ENCODE measurements at places on chromosomes 12 and 14.

- no peak for DNase-seq
Observed at GRCh38 chr14:22478670-22479069, 110.4 kb downstream of the DAD1 start.

GRCh38 chr12:75481774-75482173 is 1.2 kb downstream of the GLIPR1 start:
- DNase-seq: peak; percentile 33

DNA sequence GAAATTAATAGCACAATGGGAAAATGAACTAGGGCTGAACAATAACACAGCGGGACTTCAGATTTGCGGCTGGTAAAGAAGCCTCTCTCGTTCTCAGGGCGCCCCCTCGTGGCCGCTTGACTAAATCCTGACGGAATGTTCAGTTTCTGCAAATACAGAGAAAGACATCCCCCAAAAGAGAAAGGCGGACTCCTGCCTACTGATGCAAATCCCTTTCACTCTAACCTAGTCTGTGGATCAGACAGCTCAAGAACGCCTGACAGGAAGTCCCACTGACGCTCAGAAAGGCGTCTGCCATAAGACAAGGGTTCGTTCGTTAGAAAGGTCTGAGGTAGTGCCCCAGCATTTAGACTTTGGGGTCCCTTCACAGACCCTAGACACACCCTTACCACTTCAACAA is 2.5 kb downstream of the NUAK1 start:
- DNase-seq: peak; percentile 46

- DNase-seq: no peak
Observed at GRCh38 chr14:61531465-61532122, 163.7 kb upstream of the HIF1A start.

DNA sequence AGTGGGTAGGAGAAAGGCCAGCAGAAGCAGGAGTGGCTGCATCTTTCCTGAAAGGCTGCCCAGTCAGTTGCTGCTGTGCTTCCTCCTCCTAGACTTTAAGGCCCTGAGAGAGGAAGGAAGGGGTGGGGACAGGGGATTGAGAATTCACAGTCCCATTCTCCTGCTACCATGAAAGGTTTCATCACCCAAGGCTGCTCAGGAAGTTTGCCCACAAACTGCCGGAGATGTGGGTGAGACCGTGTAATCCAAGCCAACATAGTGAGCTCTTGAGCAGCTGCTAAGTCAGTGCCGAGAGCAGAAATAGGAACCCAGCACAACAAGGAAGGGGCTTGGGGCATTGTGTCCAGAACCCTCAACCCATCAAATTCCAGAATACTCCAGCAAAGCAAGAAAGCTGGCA is at the start of gene CTSG:
TSS of gene CTSG (minus strand) at position 69 of the 400 bp plus-strand sequence. CDS start at position 42, 27 bp downstream.
- DNase-seq: no peak

DNA sequence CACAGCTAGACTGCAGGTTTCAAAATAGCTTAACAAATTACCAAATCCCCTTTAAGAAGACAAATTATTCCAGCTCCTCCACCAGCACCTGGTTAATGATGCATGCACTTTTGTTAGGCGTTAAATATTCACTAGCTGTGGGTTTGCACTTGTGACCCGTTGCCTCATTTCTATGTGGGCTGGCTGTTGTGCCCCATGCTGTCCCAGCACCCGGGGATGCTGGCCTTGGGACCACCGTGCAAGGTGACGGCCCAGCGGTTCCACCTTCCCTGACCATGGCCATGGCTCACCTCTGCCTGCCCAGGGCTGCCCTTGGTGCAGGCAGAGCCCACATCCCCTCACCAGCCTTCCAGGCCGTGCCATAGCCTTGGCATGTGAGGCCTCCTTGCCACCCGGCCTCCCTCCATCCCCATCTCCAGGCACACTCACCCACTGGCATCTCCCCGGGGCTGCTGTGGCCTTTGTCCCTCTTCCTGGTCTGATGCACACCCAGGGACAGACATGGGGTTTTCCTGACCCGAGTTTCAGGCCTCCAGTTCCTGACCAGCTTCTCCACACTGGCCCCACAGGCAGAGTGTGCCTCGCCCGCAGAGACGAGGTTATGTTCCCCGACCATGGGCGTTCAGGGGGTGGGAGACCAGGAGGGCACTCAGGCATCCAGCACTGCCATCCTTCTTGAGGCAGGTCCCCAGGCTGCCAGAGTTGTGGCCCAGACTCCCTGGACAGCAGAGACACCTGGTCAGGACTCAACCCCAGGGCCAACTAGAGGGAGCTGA is 20.3 kb upstream of the C14orf180 start:
- DNase-seq: no peak

GRCh38 chr14:30034152-30034551 is 106.5 kb upstream of the PRKD1 start:
- DNase-seq: no peak

GRCh38 chr12:52233462-52234207 is 592 bp downstream of the KRT7 start:
- DNase-seq: no peak

GRCh38 chr14:42421377-42422078 is 814.9 kb downstream of the LRFN5 start:
- DNase-seq: no peak

DNA sequence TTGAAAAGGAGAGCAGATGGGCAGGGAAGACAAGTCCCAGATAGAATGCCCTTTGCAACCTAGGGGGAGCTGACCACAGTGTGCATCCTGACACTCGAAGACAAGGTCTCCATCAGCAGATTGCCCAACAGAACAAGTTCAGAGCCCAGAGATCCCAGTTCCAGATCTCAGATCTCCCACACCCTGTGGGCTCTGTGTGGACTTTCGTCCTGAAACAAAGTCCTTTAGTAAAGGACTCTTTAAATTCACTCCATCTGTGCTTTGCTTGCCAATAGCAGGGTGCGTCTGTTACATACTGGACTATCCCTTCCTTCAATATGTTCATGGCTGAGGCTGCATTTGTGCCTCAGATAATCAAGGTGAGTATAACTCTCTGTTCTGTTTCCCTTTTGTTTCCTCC is 8.7 kb upstream of the C1RL start:
- DNase-seq: no peak

GRCh38 chr14:23572524-23572828 is 4.9 kb upstream of the AP1G2 start:
- no peak for DNase-seq

DNA sequence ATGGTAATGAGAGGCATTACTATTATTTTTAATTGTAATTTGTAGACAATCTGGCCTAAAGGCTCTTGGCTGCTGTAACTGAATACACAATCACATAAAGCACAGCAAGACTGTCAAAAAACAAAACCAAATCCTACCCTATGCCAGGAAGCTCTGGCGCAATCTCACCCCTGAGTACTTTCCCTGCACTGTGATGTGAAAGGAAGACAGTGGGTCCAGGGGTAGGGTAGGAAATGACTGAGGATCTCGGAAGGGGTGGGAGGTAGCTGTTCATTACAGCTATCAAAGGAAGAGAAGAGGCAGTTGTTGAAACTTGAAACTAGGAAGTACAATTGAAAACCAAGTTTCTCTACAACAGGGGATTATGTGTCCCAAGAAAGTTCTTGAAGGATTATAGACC is 202.8 kb downstream of the ANO2 start:
- DNase-seq: no peak

GRCh38 chr12:6172086-6172485 is 28.1 kb upstream of the CD9 start:
- DNase-seq: no peak

GRCh38 chr12:40309001-40309400 is 84.2 kb downstream of the LRRK2 start:
- DNase-seq: no peak

DNA sequence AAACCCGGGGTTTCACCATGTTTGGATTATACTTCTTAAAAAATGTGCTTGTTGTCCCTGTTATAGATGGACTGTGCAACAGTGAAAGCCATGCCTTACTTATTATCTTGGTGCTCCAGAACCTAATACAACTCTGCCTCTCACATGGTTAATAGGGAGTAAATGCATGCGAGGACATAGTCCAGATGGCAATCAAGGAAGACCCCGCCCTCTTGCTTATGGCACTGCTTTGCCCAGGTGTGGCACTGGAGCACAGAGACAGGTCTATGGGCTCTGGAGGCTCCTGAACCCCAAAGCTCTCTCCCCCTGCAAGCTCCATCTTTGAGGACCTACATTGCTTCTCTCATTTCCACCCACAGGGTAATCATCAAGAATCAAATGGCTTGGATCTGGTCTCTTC is 162.1 kb upstream of the NTF3 start:
- no peak for DNase-seq

DNA sequence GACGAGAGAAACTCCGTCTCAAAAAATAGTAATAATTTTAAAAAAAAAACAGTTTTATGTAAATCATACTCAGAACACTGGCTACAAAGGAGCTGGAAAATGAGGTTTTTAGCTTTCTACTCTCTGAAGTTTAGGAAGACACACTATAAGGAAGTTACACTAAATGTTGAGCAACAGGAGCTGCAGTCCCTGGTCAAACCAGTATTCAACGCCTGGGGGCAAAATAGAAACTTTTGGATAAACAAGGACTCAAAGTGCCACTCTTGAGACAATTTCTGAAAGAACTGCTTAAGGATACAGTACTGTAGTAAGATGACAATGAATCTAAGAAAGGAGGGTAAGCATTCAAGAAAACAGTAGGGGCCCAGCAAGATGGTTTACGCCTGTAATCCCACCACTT is 29.3 kb downstream of the ACTR6 start:
- no peak for DNase-seq

DNA sequence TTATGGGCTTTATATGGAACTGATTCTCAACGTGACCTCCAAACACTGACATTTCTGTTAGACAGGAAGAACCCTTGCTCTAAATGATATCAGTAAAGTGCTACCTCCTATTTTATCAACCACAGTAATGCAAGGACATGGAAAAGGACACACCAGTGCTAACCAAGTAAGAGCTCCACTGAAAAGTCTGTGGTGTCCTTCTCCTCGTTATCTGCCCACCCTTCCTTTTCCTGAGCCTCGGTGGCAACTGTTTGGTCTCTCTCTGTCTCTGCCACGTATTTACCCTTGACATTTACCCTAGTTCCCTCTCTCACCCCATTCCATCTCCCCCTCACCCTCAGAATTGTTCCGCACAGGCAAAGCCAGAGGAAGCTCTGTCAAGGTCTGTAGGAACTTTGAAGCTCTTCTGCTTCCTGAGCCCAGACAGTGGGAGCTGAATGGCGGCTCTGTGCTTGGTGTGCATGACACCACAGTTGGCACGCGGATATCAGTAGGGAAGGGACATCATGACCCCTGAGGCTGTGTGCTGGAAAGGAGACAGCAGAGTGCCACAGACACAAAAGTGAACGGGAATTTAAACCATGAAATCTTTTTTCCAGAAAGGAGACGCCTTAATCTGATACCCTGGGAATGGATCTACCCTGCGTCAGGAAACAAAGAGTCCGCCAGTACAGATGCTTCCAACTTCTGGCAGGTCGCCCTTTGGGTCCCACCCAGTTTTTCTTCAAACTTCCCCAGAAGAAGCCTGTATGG is 50.8 kb downstream of the NTN4 start:
- DNase-seq: no peak

GRCh38 chr14:102499401-102500157 is 10.0 kb downstream of the ANKRD9 start:
- no peak for DNase-seq

DNA sequence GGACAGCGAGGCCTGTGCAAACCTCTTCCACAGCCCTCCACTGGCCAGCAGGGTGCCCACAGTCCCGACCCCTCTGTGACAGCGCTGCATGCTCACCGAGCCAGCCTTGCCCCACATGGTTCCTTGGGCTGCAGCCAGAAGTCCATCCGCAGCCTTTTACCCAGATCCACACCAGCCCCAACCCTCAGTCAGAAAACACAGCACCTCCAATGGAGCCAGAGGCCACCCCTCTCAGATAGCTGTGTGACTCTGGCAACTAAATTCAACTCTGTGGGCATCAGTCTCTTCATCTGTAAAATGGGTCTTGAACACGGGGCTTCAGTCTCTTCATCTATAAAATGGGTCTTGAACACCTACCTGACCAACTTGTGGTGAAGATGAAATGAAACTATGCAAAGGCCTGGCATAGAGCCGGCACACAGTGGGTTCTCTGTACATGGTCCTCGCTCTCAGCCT is 38.0 kb downstream of the NFKBIA start:
- no peak for DNase-seq

DNA sequence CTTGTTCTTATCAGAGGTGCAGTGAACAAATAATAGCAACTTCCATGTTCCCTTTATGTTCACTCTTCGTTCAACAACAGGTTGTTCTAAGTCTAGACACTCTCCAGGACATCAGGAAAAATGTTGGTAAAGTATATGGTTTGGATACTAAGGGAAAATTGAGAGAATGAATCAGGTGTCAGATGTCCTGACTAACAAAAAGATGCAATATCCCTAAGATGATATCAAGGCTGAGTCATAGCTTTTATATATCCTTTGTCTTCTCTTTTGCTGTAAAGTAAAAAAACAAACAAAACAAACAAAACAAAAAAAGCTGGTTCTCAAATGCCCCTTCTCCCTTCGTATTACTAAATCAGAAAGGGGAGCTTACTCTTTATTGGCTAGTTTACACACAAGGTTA is 11.1 kb downstream of the GLIPR1L1 start:
- no peak for DNase-seq

DNA sequence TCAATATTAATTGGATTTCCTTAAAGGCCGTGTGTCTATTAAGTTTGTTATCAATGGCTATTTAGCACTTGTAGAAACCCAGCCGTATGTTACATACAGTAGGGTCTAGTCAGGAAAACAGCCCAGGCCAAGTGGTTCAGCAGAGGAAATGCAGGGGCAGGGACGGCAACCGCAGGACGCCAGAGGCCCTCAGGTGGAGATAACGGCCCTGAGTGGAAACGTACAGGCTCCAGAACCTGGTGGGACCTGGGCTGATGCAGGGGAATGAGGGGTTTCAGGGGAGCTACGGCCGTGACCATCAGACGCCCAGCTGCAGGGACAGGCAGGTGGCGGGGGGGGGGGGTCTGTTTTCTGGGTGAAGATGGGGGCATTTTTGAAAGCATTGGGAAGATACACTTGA is 3.7 kb upstream of the ANKLE2 start:
- no peak for DNase-seq

DNA sequence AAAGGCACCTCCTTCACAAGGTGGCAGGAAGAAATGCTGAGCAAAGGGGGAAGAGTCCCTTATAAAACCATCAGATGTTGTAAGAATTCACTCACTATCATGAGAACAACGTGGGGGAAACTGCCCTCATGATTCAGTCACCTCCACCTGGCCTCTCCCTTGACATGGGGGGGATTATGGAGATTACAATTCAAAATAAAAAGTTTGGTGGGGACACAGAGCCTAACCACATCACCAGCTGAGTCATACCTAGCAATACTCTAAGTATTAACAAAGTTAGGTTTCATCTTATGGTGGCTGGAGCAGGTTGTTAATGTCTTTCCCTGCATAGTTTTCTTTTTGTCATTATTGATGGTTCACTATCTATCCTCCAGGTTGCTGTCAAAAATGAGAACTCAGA is 113.2 kb upstream of the PPFIA2 start:
- no peak for DNase-seq
